Peyer's patch (tissue), 4 donors: ENCODE measurements at places on chromosomes 16 and 17.
A peak's percentile ranks its signal among the peaks of the same experiment; 100 is the strongest.

DNA sequence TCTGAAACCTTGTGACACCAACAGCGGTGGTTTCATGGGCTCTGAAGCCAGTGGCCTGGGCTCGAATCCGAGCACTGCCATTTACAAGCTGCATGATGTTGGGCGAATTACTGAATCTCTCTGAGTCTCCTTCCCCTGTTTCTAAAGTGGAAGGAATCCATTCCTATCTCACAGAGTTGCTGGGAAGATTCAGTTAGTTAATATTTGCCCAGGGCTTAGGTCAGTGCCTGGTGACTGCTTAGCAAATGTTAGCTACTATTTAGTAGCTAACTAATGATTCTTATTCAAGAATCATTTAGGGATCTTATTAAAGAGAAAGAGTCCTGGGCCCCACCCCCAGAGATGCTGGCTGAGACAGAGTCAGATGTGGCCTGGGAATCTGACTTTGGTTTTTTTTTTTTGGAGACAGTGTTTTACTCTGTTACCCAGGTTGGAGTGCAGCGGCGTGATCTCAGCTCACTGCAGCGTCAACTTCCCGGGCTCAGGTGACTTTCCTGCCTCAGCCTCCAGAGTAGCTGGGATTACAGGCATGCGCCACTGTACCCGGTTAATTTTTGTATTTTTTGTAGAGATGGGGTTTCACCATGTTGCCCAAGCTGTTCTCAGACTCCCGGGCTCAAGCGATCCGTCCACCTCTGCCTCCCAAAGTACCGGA lies 33.6 kb upstream of the RAI1 start:
- no peak for DNase-seq
- H3K27ac ChIP-seq, result no peak overlapping the region
- H3K36me3 ChIP-seq, result no peaks in the 10 kb centered on the region
- no peaks in the 10 kb centered on the region for H3K27me3 ChIP-seq

GRCh38 chr17:32141679-32142037 lies 644 bp upstream of the RHOT1 start:
- no peak for DNase-seq
- no peaks in the 10 kb centered on the region for H3K27me3 ChIP-seq
- no peaks in the 10 kb centered on the region for H3K4me1 ChIP-seq
- H3K36me3 ChIP-seq, result no peaks in the 10 kb centered on the region
- peak overlapping the region; percentile 98 for H3K27ac ChIP-seq

DNA sequence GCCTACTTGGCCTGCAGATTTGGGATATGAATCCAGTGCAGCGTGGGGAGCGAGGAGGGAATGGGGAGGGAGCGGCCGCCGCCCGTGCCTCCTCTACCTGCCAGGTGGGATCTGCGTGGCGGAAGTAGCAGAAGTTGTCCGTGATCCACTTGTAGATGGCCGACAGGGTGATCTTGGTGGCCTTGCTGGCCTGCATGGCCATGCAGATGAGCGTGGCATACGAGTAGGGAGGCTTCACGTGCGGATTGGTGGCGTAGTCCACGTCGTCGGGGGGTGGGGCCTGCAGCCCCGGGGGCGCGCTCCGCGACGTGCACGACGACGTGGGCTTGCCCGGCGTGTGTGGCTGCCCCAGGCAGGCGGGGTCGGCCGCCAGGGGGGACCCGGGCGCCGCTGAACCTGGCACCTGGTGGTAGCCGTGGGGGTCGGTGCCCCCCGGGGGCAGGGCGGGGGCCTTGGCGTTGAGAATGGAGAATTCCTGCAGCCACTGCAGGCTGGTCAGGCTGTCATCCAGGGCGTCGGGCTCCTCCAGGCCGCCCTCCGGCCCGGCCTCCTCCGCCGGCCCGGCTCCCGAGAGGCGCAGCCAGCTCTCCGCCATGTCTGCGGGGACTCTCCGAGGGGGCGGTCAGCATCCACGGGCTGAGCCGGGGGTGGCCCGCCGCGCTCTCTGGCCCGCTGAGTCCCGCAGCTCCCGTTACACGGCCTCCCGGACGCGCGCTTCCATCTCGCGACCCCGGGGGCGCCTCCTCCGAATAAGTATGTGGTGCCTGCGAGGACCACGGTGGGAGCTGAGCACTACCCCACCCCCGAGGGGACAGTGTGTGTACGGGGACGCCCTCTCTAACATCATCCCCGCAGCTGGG lies 1.0 kb downstream of the FOXJ1 start:
- H3K27ac ChIP-seq, result no peak overlapping the region
- no peak for DNase-seq

GRCh38 chr17:75103601-75104554 lies 5.9 kb upstream of the ARMC7 start:
- H3K4me1 ChIP-seq, result no peaks in the 10 kb centered on the region
- H3K27me3 ChIP-seq, result no peaks in the 10 kb centered on the region
- no peak overlapping the region for H3K4me3 ChIP-seq
- peaks cover 18% of the 10 kb centered on the region for H3K36me3 ChIP-seq

DNA sequence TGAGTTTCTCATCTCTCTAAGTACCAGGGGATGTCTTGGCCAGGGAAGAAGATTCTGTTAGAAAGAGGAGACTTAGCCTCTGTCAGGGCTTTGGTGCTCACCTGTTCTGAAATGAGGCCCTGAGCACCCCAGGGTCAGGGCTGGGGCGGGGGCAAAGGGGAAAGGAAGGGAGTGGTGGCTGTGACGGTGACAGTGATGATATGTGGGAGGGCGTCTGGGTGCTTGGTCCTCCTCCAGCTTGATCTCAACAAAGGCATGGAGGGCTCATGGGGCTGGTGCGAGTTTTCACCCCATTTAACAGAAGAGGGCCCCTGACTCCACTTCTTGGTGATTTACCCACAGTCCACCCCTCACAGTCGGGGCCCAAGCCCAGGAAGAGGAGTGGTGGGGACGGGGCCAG lies 15.1 kb downstream of the SOX8 start:
- H3K4me1 ChIP-seq, result peaks cover 9% of the 10 kb centered on the region
- DNase-seq, result no peak
- H3K4me3 ChIP-seq, result no peak overlapping the region
- H3K27ac ChIP-seq, result no peak overlapping the region
- no peaks in the 10 kb centered on the region for H3K27me3 ChIP-seq

- H3K36me3 ChIP-seq, result no peaks in the 10 kb centered on the region
- H3K27me3 ChIP-seq, result no peaks in the 10 kb centered on the region
- no peak overlapping the region for H3K4me3 ChIP-seq
- DNase-seq, result no peak
- H3K4me1 ChIP-seq, result no peaks in the 10 kb centered on the region
Measured at GRCh38 chr16:55660828-55661227, 5.0 kb downstream of the SLC6A2 start.

GRCh38 chr17:28612936-28613872 lies 781 bp downstream of the RSKR start:
- H3K27ac ChIP-seq, result peak overlapping the region; percentile 36
- no peak overlapping the region for H3K4me3 ChIP-seq

DNA sequence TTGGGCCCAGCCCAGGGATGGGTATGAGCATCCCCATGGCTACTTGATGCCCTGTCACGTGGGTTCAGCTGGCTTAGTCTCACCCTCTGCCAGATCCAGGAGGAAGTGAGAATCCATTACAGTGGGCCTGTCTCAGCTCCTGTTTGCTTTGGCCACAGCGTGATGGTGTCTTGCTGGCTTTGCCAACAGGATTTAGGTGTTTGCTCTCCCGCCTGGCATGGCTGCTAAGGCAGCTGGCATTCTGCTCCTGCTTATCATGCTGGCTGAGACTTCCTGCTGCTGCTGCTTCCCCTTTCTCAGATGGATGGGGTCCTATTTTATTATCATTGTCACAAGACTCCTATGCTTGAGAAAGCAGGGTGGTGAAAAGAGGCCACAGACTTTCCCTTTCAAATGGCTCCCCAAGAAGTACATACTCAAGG lies 28.3 kb upstream of the HOXB13 start:
- no peaks in the 10 kb centered on the region for H3K27me3 ChIP-seq
- DNase-seq, result no peak
- no peaks in the 10 kb centered on the region for H3K4me1 ChIP-seq
- no peak overlapping the region for H3K27ac ChIP-seq
- no peak overlapping the region for H3K4me3 ChIP-seq
- H3K36me3 ChIP-seq, result no peaks in the 10 kb centered on the region

DNA sequence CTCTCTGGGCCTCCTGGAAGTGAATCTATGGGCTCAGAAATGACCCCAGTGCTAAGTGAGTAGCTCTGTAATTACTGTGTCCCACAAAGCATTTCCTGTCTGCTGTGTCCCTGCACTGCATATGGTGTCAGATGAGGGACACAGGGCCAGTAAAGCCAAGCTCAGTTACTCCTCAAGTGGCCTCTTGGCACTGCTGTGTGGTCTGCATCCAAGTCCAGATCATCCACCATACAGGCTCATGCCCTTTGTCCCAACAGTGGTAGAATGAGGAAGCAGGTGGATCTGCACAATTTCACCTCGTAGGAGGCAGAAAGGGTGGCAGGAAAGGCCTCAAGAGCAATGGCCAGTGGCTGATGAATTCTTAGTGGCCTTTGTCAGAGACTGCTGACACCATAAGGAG lies 146.8 kb downstream of the SOX9 start:
- no peaks in the 10 kb centered on the region for H3K27me3 ChIP-seq
- DNase-seq, result no peak
- no peak overlapping the region for H3K27ac ChIP-seq
- no peaks in the 10 kb centered on the region for H3K36me3 ChIP-seq
- no peaks in the 10 kb centered on the region for H3K4me1 ChIP-seq

GRCh38 chr17:15509095-15509494 lies 41.7 kb upstream of the CDRT4 start:
- no peak for DNase-seq
- H3K4me1 ChIP-seq, result no peaks in the 10 kb centered on the region
- no peak overlapping the region for H3K4me3 ChIP-seq
- H3K27ac ChIP-seq, result no peak overlapping the region

- no peaks in the 10 kb centered on the region for H3K27me3 ChIP-seq
- DNase-seq, result no peak
- H3K27ac ChIP-seq, result no peak overlapping the region
- no peaks in the 10 kb centered on the region for H3K36me3 ChIP-seq
- H3K4me3 ChIP-seq, result no peak overlapping the region
Measured at GRCh38 chr16:49052846-49053245, 228.8 kb downstream of the CBLN1 start.

DNA sequence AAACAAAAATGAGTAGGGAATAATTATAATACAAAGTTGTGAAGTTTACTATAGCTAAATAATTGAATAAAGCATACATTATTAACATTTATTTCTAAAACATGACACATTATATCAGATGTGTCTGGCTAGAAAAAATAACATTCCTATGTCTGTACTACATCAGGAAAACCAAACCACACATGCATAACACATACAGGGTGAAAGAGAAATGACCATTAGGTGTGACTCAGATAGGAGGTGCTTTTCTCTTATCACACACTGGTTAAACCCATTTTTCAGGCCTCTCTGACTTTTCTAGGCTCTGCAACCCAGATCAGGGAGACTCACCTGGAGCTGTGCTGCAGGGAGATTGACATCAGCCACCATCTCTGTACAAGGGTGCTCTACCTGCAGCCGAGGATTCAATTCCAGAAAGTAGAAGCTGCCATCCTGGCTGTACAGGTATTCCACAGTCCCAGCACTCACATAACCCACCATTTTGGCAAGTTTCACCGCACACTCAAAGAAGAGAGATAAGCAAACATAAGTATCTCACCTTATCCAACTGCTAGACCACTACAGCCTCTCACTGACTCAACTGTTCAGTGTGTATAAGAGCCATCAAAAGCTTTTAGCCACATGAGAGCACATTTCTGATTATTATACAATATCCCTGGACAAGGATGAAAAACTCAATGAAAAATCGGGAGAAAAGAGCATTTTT lies 116.6 kb upstream of the C17orf78 start:
- no peak overlapping the region for H3K4me3 ChIP-seq
- H3K36me3 ChIP-seq, result no peaks in the 10 kb centered on the region
- H3K4me1 ChIP-seq, result no peaks in the 10 kb centered on the region

DNA sequence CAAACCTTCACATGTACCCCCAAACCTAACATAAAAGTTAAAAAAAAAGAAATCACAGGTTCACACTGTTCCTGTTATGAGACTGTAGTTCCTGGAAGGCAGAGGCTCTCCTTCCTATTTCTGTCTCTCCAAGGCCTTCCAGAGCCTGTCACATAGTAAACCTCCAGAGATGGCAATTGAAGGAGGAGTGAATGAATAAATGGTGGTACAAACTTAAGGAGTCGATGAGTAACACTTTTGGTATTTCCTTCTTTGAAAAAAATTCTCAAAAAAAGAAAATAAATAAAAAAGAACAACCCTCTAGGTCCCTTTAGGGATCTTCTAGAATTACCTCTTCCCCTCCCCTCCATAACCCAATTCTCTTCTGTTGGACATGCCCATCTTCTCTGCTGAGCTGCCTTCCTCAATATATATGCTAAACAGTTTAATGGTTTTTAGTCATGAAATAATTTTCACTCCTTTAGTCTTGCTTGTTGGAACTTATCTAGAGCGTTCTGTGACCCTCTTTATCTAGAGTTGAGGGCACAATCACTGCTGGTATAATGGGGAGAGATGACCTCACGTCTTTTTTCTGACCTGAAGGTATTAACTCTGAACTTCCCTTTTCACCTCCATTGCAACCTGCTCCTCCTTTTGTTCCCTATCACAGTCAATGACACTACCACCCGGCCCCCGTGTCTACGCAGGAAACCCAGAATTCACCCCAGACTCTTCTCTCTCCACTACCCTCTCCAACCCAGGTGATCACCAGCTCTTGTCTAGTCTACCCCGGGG lies 1.7 kb upstream of the TAF15 start:
- H3K4me1 ChIP-seq, result no peaks in the 10 kb centered on the region
- H3K27ac ChIP-seq, result no peak overlapping the region
- no peak for DNase-seq
- H3K27me3 ChIP-seq, result no peaks in the 10 kb centered on the region
- no peak overlapping the region for H3K4me3 ChIP-seq

DNA sequence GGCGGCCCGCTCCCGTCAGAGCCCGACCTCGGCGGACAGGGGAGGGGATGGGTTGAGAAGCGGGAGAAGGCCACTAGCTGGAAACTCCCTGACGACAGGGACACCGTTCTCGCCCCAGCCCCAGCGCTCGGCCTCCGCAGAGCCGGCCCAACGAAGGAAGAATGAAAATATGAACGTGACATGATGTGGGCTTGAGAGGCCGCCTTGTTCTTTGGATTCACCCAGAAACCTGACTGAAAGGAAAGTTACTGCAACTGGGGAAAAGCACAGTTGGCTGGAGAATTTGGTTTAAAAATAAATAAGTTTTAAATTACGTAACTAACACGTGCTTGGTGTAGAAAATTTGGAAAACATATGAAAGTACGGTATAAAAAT lies 21.1 kb downstream of the NPTX1 start:
- H3K4me3 ChIP-seq, result peak overlapping the region; percentile 76
- peak overlapping the region; percentile 92 for H3K27ac ChIP-seq
- no peaks in the 10 kb centered on the region for H3K36me3 ChIP-seq

- no peak overlapping the region for H3K4me3 ChIP-seq
- H3K4me1 ChIP-seq, result no peaks in the 10 kb centered on the region
- no peaks in the 10 kb centered on the region for H3K36me3 ChIP-seq
- no peaks in the 10 kb centered on the region for H3K27me3 ChIP-seq
- DNase-seq, result no peak
- no peak overlapping the region for H3K27ac ChIP-seq
Measured at GRCh38 chr17:59002848-59003247, 103.8 kb downstream of the TRIM37 start.

- H3K27me3 ChIP-seq, result no peaks in the 10 kb centered on the region
- H3K27ac ChIP-seq, result no peak overlapping the region
- no peak overlapping the region for H3K4me3 ChIP-seq
- no peaks in the 10 kb centered on the region for H3K36me3 ChIP-seq
- DNase-seq, result no peak
- H3K4me1 ChIP-seq, result no peaks in the 10 kb centered on the region
Measured at GRCh38 chr16:68627951-68628425, 17.1 kb upstream of the CDH3 start.
